HFFc6 (cell line): ENCODE measurements at places on chromosomes 5 and 9.

DNA sequence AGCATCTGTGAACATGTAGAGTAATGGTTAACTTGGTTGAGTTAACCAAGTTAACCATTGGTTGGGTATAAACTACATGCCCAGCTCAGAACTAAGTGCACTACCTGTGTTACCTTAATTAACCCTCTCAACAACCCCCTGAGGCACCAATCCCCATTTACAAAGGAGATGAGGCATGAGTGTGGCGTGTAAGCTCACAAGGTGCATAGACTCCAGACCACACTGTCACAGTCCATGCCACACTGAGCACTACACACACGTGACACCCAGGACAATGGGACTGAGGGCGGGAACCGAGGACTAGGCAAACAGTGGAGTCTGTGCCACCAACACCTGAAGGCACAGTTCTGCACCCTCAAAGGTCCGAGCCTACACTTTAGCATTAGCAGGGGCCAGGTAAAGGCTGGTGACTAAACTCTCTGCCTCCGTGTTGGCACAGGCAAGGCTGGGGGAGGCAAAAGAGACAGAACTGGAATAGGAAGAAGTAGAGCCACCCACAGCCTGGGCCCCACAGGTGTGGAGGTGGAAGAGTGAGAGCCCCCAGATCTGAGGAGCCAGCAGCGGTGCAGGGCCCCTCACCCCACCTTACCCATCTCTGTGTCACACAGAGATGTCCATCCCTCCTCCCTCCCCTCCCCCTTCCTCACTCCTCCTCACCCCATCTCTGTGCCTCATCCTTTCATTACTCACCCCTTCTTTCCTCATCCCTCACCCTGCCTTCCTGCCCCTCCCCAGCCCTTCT is 2.2 kb upstream of the DNAJB5 start:
- no peak for DNase-seq

DNA sequence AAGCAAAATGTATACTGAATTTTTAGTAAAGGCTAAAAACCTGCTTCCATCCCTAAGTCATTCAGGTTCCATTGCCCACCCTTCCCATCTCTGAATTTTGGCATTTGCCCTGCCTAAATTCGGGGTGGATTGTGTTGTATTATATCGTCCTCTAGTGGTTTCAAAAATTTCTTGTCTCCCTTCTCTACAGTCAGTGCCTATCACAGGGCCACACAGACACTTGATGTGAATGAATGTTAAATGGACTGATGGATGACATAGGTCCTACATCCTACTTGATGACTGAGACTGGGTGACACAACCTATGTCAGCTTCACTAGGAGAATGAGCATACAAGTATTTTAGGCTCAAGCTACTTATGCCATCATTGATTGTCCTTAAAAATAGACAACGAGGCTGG is 45.6 kb upstream of the SLC30A5 start:
- DNase-seq = peak; percentile 4

- no peak for DNase-seq
These were observed 38.8 kb downstream of the OTP start for GRCh38 chr5:77599679-77600078.

DNA sequence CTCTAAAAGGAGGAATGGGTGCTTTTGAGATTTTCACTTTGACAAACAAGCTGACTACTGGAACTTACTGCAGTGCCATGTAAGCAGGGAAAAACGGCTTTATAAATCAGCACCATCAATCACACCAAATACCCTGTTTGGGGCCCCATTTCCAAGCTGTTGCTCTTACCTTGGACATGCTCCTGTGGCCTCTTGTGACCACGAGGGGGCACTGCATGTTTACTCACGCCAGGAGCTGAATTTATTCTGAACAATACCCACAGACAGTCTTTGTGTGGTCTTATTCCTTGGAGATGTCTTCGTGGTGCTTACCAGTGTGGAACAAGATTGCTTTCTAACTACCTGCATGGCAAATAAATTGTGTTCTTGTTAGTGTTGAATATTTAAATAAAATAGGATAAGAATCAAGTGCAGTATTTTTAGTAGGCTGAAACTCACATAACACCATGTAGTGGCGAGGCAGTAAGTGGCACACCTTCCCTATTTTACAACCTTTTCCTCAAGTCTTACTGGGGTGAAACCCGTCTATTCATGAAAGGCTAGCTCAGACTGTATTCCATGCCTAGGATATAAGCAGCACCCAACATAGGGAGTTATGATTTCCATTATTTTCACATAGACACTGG is 155.5 kb upstream of the NMUR2 start:
- DNase-seq = peak; percentile 36

- DNase-seq = no peak
These were observed 706.1 kb upstream of the CDH18 start for GRCh38 chr5:20694121-20694520.

GRCh38 chr5:76701298-76701697 is 14.6 kb upstream of the F2R start:
- peak; percentile 77 for DNase-seq

GRCh38 chr5:133203317-133204305 is 151.8 kb downstream of the HSPA4 start:
- DNase-seq = no peak

DNA sequence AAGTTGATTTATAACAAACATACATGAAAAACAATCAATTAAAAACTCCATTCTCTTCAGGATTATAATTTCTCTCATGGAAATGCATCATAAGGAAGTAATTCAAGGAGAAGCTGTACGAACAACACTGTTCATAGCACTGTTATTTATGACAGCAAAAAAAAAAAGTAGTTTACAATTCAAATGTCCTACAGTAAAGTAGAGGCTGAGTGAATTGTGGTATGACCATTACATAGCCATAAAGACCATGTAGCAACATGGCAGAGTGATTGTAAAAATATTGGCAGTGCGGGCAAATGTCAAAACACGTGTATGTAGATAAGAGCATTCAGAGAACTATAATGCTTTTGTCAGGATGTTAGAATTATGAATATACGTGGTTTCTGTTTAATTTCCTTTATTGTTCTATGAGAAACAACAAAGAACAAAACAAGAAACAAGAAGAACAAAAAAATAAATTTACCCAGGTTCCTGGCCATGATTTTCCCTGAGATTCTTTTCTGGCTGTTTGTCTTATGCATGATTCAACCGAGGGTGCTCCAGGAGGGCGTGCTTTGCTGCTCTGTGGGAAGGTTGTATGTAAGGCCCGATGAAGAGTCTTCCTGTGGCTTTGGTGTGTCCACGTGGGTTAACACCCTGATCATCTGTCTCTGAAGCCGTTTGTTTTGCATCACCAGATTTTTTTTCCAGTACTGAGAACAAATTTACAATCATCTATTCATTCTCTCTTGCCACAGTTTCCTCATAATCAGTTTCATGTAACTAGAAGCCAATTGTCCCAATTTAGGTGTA is 28.8 kb downstream of the GCNT4 start:
- no peak for DNase-seq

GRCh38 chr5:127369796-127370195 is 79.2 kb downstream of the MEGF10 start:
- DNase-seq = no peak

GRCh38 chr5:42005561-42006153 is 80.6 kb downstream of the FBXO4 start:
- peak; percentile 23 for DNase-seq

GRCh38 chr5:173075137-173075843 is 19.1 kb downstream of the CREBRF start:
- DNase-seq = no peak

- DNase-seq = no peak
These were observed 77.7 kb downstream of the ANKH start for GRCh38 chr5:14793851-14794250.

GRCh38 chr5:164256351-164256750 is 750.9 kb downstream of the MAT2B start:
- no peak for DNase-seq

- DNase-seq = peak; percentile 73
These were observed 104.3 kb upstream of the PCSK1 start for GRCh38 chr5:96537386-96537785.

GRCh38 chr5:166046956-166047355 is 2244.5 kb upstream of the WWC1 start:
- DNase-seq = no peak
